Glutamatergic neuron (in vitro differentiated cells): ENCODE measurements at places on chromosomes 7 and 10.
A peak's percentile ranks its signal among the peaks of the same experiment; 100 is the strongest.

- no peak for DNase-seq
These were observed 50.5 kb downstream of the C10orf67 start for GRCh38 chr10:23293973-23294590.

- DNase-seq, result no peak
These were observed 14.4 kb downstream of the SCIN start for GRCh38 chr7:12584930-12585329.

DNA sequence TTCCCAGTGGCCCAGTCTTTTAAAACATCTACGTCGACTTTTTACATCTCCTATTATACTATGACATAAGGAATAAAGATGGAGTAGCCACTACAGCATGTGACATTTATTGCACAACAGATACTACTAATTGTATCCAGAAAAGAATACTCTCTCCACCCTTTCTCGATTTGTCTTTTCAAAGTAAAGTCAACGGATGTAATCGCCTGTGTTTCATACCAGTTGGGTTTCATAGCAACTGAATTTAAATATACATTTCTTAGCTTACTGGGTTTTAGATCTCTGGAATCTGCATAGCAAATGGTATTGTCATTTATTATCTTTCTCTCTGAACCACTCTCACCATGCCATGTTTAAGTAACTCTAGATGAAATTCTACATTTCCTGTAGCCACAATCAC lies 86.4 kb upstream of the TRIL start:
- no peak for DNase-seq

GRCh38 chr7:134339475-134339874 lies 22.7 kb upstream of the SLC35B4 start:
- no peak for DNase-seq

DNA sequence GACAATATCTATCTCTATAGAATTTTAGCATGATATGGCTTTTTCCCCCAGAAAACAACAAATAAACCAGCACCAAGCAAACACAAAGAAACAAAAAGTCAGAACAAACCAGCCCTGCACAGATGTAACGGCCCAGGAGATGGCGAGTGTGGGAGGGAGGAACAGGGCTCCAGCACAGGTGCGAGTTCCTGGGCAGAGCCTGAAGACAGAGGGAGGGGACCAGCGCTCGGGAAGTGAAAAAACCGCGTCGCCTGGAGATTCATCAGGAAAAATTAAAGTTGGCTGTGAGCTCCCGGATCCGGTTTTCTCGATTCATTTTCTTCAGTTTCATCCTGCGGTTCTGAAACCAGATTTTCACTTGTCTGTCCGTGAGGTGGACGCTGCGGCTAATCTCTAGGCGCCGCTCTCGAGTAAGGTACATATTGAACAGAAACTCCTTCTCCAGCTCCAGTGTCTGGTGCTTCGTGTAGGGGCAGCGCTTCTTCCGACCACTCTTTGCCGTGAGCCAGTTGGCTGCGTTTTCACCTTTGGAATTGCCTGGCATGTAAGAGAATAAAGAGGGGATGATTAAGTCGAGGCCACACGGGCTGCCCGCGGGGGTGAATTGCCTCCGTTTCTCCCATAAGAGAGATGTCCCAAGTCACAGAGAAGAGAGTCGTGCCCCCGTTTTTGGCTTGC lies 2.3 kb downstream of the HOXA10 start:
- DNase-seq, result peak; percentile 16

DNA sequence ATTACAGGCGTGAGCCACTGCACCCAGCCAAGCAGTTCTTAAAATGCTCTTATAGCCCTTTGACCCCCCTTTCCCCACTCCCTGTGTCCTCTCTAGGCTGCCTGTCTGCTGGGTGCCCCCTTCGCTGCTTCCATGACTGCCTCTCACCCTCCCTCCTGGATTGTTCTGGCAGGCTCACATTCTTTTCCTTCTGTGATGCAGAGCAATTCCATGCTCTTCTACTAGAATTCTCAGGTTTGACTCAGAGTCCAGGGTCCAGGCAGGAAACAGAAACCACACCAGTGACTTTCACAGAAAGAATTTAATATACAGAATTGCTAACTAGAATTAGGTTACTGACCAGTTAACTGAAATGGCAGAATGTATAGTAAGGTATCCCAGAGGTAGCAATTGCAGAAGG lies 244.8 kb downstream of the BAMBI start:
- no peak for DNase-seq

GRCh38 chr10:68202960-68203353 lies 29.0 kb downstream of the ATOH7 start:
- no peak for DNase-seq

DNA sequence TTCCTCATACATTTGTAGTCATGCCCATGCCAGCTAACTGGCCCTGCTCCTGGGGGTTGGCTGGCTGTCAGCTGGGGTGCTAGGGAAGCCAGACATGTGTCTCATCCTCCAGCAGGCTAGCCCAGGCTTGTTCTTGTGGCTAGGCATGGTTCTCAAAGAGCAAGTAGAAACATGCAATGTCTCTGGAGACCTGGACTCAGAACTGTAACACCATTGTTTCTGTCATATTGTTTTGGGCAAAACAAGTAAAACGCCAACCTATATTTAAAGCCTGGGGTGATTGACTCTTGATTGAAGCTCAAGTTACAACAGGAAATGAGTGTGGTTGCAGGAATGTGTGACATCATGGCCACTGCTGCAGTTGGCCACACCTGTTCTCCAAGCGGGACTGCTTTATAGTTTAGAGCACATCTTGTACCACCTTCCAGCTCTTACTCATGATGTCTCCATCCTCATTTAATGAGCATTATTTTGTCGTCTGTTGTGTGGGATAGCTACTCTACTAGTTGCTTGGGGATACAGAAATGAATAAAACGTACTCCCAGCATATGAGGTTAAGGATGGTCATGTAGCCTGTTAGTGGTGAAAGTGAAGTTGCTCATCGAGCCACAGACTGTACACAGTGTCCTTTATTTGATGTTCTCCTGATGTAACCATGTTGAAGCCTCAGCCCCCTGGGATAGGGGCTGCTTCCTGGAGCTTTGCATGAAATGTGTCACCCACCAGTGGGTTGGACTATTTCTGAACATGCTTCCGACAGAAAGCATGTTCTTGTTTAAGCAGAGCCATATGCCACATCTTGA lies 168.4 kb downstream of the SORCS3 start:
- no peak for DNase-seq

DNA sequence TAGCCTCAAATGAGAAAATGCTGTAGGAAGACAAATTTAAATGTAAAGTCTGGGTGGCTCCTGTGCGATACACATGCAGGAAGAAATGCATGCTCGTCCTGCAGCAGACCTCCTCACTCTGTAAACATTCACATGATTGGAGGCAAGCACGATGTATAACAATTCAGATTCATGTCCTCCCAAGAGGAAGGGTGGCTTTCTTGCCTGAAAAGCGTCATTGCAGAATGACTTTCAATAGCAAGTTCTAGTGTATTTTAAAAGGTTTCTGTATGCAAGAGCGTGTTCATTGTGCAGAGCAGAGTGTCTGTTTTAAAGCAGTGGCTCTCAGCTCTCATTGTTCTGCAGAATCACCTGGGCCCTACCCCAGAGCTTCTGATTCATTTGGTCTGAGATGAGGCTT lies 170.3 kb upstream of the CELF2 start:
- no peak for DNase-seq

- DNase-seq, result no peak
These were observed 116.7 kb downstream of the SGMS1 start for GRCh38 chr10:50506861-50507573.

DNA sequence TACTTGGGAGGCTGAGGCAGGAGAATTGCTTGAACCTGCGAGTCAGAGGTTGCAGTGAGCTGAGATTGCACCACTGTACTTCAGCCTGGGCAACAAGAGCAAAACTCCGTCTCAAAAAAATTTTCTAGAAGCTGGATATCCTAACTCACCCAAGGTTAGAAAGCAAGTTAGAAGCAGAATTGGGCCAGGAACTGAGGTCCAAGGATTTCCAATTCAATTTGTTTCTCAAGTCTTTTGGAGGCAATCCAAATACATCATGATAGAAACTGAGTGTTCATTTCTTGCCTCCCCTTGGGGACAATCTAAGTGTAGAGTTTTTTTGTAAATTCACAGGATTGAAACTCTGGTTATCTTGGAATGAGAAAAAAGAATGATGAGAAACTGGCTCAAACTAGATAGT lies 45.5 kb downstream of the LAMB1 start:
- DNase-seq, result no peak

GRCh38 chr10:70523057-70523456 lies 44.5 kb downstream of the PALD1 start:
- DNase-seq, result peak; percentile 71

- no peak for DNase-seq
These were observed 24.4 kb upstream of the ANK3 start for GRCh38 chr10:60414111-60414510.

- DNase-seq, result no peak
These were observed 19.9 kb upstream of the CRHR2 start for GRCh38 chr7:30702200-30702599.

GRCh38 chr7:108557617-108558016 lies 11.9 kb downstream of the THAP5 start:
- no peak for DNase-seq
